ENCODE measurements at places on chromosomes 5 and 9.

DNA sequence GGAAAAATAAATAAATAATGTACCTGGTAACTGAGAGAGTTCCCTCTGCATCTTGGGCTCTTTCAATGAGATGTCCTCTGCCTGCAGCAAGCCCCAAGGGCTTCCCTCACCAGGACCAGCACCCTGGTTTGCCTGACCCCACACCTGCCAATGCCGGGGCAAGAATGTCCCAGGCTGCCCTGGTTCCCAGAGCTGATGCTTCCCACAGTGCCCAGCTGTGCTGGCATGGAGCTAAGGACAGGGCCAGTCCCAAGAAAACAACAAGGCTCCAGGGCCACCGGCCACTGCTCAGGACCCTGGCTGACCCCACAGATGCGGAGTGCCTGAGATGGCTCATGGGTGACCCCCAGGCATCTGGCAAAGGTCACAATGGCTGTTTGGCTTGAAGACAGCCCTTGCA lies 123.5 kb downstream of the KCNIP1 start:
- no peak for DNase-seq

DNA sequence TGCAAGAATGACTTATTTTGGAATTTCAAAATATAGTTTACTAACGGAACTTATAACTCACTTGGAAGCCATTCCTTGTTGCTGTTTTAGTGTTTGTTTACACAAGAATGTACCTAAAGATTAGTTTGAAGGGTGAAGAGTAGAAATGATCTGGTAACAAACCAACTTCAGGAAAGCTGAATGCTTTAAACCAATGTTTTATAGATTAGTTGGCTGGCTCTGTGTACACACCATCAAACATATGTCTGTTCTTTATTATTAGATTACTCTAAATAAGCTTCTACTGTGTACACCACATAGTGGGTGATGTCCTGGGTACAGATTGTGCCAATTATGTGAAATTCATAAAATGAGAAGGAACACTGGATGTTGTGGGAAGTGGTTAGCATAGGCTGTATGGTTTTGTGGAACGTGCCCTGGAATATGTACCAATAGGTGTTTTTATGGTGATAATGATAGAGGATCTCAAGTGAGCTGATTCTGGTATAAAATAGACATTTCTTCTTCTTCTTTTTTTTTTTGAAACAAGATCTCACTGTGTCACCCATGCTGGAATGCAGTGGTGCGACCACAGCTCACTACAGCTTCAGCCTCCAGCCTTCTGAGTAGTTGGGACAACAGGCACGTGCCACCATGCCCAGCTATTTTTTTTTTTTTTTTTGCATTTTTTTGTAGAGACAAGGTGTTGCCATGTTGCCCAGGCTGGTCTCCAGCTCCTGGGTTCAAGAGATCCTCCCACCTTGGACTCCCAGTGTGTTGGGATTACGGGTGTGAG lies 109.3 kb upstream of the DHFR start:
- no peak for DNase-seq

- DNase-seq = peak; percentile 66
These were observed 644 bp downstream of the BRD3 start for GRCh38 chr9:134066913-134067851.

DNA sequence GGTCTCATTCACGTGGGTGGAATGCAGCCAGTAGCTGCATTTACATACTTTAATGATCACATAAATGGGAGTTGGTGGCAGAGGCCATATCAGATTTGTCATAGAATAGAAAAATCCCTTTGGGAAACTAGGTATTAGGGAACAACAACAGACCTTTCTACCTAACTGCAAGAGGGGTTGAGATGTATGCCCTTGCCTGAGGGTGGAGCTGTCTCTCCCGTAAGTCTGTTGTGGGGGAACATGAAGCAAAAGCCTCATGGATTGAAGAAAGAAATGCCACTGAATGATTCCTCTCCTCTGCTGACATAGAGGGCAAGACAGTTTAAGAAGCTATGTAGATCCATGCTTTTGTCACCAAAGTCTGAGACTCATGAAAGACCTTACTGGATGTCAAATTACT lies 461.3 kb downstream of the SPOCK1 start:
- no peak for DNase-seq

- DNase-seq = no peak
These were observed 2.3 kb upstream of the IRX2 start for GRCh38 chr5:2753452-2754420.

DNA sequence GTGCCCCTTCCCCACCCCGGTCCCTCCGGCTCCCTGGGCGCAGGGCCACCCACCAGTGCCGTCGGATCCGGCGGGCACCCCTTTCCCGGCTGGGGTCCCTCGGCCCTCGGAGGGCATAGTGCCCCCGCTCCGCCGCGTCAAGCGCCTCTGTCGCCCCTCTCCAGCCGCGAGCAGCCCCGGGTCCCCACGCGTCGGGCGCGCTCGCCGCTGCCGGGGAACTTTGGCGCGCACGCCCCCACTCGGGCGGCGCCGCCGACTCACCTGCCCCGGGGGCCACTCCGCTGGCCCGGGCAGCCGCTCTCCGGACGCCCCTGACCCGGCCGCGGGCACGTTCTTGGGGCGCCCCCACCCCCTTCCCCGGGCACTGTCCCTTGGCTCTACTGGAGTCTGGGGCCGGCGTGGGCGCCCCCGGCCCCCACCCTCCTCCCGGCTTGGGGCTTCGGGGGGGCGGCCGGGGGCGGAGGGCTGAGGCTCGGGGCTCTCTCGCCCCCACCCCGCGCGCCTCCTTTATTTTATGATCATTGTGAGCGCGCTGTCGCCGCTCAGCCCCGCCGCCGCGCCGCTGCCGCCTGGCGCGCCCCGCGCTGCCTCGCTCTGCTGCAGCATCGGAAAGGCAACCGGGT lies 1.1 kb upstream of the FAM78A start:
- DNase-seq = no peak

- no peak for DNase-seq
These were observed 307.0 kb upstream of the TLE4 start for GRCh38 chr9:79264511-79265355.

- no peak for DNase-seq
These were observed 162.2 kb downstream of the OXCT1 start for GRCh38 chr5:41707853-41708603.

GRCh38 chr5:91146230-91146629 lies 236.9 kb downstream of the ARRDC3 start:
- no peak for DNase-seq

GRCh38 chr9:93406371-93406770 lies 45.1 kb upstream of the FAM120A start:
- no peak for DNase-seq

GRCh38 chr5:173664154-173664526 lies 47.7 kb upstream of the BOD1 start:
- DNase-seq = no peak

- DNase-seq = no peak
These were observed 17.4 kb upstream of the ARSI start for GRCh38 chr5:150320044-150320613.

DNA sequence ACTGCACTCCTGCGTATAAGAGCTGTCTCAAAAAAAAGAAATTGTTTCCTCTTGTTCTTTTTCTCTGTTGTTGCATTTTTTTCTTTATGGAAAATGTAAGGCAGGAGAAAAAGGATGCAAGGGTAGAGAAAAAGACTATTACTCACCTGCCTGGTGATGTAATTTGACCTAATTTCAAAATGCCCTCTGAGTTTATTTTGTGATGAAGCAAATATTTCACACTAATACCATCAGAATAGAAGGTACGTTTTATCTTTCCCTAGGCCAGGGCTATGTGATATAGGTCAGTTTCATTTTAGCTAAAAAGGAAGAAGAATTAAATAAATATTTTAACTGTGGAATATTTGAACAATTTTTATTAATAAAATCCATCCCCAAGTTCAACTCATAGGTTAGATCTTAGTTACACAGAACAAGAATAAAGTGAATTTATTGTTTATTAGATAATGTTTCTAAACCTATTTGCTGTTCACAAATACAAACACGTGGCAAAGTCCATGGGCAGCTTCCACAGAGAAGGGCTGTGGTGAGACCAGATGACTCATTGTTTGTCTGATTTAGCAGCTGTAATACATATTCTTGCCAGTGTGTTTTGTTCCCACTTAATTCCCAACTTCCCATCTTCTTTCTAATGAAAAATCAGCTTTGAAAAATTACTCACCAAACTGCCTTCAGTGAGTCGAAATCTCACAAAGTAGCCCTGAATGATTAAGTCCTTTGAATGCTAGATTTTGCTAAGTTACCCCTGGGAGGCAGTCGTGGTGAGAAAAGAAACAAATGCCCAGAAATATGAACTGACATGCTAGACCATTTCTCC lies 52.8 kb upstream of the CCDC112 start:
- no peak for DNase-seq

DNA sequence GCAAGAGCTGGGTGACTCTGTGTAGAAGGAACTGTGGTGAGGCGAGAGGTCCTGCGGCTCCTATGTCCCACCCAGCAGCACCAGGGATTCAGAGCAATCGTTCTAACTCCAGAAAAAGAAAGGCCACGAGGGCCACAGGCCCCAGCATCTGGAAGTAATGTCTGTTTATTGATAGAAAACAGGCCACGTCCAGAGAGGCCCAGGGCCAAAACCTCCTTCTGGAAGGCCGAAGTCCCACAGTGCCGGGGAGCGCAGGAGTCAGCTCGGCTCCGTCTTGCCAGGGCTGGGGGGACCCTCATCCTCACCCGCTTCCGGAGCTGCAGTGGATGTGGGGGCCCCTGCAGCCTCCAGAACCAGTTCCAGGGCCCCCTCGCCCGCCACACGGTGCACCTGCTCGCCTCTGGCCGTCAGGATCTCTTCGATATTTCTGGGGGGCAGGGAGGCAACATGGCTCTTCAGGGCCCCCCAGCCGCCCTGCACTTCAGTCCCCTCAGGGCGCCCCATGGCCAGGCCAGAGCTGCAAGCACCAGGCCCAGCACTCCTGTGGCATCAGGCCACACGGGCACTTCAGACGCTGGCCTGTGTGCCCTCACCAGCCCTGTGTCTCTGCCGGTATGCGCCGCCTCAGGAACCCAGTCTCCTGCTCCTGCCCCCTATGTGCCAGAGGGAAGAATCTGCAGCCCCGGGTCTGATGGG lies 1.6 kb downstream of the DNLZ start:
- no peak for DNase-seq

DNA sequence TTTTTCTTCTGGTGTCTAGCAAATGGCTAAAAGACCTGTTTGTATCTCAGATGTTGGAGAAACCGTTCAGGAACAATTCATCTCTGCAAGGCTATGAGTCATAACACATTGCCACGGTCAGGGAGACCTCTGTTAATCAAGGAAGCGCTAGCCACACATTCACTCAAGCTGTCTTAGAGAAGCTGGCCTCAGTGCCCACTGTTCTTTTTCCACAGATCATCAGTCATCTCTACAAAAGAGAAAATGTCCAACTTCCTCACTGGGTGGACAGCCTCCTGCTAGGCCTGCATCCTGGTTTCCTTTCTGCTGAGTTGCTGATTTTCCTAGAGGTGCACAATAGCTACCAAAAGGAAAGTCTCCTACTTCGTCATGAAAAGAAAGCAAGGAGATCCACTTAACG lies 360.5 kb downstream of the BNC2 start:
- no peak for DNase-seq

DNA sequence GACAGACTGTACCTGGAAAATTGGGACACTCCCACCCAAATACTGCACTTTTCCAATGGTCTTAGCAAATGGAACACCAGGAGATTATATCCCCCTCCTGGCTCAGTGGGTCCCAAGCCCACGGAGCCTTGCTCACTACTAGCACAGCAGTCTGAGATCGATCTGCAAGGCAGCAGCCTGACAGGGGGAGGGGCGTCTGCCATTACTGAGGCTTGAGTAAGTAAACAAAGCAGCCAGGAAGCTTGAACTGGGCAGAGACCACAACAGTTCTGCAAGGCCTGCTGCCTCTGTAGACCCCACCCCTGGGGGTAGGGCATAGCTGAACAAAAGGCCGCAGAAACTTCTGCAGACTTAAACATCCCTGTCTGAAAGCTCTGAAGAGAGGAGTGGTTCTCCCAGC lies 260.0 kb upstream of the ST8SIA4 start:
- no peak for DNase-seq

DNA sequence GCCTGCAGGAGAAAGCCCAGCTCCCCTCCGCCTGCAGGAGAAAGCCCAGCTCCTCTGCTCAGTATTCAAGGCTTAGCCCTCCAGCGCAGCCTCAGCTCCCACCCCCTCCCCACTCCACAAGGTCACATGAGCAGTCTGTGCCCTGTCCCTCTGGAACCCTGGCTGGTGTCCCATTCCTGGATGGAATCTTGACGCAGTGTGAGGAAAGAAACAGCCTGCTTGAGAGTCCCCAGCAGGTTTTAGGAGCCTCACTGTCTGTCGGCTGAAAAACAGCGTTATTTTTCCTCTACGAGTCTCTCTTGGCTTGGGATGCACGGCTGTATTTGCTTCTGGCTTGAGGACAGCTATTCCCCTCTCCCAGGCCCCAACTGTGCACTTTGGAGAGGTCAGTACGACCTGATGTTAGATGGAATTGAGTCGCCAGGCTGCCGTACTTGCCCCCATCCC lies 210.1 kb upstream of the TRIM32 start:
- no peak for DNase-seq

DNA sequence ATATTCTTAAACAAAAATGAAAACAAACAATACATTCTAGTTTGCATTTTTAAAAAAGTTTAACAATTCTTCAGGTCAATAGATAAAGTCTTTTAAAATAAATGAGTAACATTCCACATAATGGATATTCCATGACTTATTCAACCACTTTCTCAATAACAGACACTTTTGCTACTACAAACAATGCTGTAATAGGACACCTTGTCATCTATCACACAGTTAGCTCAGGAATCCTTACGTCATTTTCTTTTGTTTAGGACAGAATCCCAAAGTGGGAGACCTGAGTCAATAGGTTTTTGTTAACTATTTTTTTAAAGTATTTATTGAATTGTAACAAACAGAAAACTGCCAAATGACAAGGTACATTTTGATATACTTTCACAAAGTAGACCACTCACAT lies 72.5 kb downstream of the CEP120 start:
- no peak for DNase-seq

- DNase-seq = no peak
These were observed 209.5 kb upstream of the TARS1 start for GRCh38 chr5:33231214-33231710.

GRCh38 chr9:7988644-7989280 lies 189.2 kb upstream of the DMAC1 start:
- no peak for DNase-seq

GRCh38 chr9:91558879-91559278 lies 135.2 kb upstream of the NFIL3 start:
- no peak for DNase-seq

GRCh38 chr5:43772764-43773477 lies 169.9 kb downstream of the NNT start:
- DNase-seq = no peak

- DNase-seq = no peak
These were observed 117.3 kb upstream of the FGF10 start for GRCh38 chr5:44506561-44506960.

DNA sequence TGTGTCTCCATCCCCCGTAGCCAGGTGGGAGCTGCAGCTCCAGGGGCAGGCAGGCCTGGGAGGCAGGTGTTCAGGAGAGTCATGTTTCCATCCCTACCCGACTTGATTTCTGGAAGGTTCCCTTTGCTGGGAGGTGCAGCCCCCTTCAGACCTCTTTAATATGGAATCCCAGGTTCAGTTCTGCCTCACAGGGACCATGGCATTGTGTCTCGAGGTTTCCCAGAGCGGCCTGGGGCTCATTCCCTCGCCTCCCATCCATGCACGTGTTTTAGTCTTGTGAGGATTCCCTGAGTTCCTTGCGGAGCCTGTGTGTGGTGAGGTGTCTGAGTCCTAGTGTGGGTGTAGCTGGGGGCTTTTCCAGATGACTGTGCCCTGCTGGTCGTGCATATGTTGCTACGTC lies 16.5 kb upstream of the AHRR start:
- peak; percentile 16 for DNase-seq

Measured in activated T-cell treated with anti-CD3 and anti-CD28 coated beads, Interleukin-2, amount 50 U/mL, for 24 hours (primary cell).